CD8-positive, alpha-beta memory T cell (primary cell): ENCODE measurements at places on chromosomes 5 and 9. TPM values are rescaled to one million over a fixed set of nuclear protein-coding genes. Genes with fewer than 3 reads are reported as not detected.

GRCh38 chr9:92686954-92687353 is 17.0 kb upstream of the IPPK start:
- H3K27ac ChIP-seq, result no peak overlapping the region
- H3K27me3 ChIP-seq, result no peaks in the 10 kb centered on the region
- no peak for DNase-seq

DNA sequence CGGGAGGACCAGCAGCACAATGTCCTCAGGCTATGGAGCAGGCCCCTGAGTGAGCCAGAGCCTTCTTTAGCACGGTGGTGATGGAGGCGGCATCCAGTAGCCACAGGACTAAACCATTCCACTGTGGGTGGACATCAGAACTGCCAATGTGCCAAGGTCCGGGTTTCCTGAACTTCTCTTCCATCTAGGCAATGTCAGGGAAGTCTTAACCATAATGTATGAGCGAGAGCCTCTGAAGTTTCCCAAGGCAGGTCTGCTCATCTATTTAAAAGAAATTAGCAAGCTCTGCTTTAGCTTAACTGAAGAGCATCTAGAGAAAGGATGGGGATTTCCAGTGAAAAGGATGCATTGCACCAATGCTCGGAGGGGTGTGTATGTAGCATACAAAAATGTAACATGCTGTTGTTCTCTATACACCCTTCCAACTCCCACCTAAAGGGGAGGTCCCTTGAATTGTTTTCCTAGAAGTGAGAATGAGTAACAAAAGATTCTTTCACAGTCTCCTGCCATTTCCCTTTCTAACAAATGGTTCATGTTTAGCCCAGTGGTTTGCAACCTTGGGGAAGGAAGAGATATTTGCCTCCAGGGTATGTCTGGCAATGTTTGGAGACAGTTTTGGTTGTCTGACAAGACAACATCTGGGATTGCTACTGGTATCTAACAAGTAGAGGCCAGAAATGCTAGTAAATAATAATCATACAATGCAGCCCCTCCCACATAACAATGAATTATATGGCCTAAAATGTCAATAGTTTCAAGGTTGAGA is 6.1 kb upstream of the RXFP3 start:
- no peaks in the 10 kb centered on the region for H3K4me1 ChIP-seq
- H3K4me3 ChIP-seq, result no peak overlapping the region
- H3K27me3 ChIP-seq, result peaks cover 2% of the 10 kb centered on the region
- no peak for DNase-seq

The SYK gene
- 0.55 TPM for total RNA-seq

GRCh38 chr5:167489202-167489601 is 802.2 kb upstream of the WWC1 start:
- H3K27me3 ChIP-seq, result no peaks in the 10 kb centered on the region
- DNase-seq, result no peak
- H3K4me1 ChIP-seq, result no peaks in the 10 kb centered on the region
- no peak overlapping the region for H3K27ac ChIP-seq
- no peaks in the 10 kb centered on the region for H3K36me3 ChIP-seq

The INSL6 gene
- not detected for total RNA-seq

The KCNT1 gene
- not detected for total RNA-seq

GRCh38 chr9:135275163-135275562 is 187.7 kb downstream of the OLFM1 start:
- H3K36me3 ChIP-seq, result no peaks in the 10 kb centered on the region
- no peaks in the 10 kb centered on the region for H3K4me1 ChIP-seq
- DNase-seq, result no peak
- H3K27ac ChIP-seq, result no peak overlapping the region
- no peak overlapping the region for H3K4me3 ChIP-seq
- H3K27me3 ChIP-seq, result peaks cover 3% of the 10 kb centered on the region

The CA9 gene
- 0.75 TPM for total RNA-seq

GRCh38 chr5:76202182-76202581 is 119.0 kb downstream of the SV2C start:
- no peak overlapping the region for H3K27ac ChIP-seq
- no peaks in the 10 kb centered on the region for H3K27me3 ChIP-seq
- H3K36me3 ChIP-seq, result no peaks in the 10 kb centered on the region
- no peak for DNase-seq
- H3K4me1 ChIP-seq, result no peaks in the 10 kb centered on the region

DNA sequence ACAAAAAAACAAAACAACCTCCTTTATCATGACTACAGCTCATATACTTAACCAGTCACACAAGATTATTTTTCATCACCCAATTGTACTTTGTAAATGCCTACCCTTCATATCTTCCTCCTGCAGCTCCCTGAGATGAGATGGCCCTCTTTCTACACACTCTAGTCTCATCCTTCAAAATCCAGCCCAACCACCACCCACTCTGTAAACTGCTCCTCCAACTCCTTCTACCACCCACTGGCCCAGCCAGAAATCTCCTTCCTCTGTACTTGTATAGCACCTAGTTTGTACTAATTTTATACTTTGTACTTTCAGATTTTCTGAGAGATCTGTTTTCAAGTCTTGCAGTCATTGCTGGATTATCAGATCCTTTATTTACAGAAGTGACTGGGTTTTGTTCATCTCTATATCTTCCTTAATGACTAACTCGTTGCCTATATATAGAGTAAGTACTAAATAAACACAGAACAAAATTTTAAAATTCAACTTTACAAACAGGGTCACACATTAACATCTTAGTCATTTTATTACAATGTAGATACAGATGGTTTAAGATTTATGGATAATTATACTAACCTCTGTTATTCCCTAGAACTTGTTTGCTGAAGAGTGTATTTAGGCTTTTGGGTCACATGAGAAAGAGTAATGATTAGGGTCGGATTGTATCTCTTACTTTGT is 155.7 kb downstream of the NFIB start:
- H3K4me3 ChIP-seq, result no peak overlapping the region
- no peaks in the 10 kb centered on the region for H3K36me3 ChIP-seq
- no peak for DNase-seq
- no peaks in the 10 kb centered on the region for H3K27me3 ChIP-seq

DNA sequence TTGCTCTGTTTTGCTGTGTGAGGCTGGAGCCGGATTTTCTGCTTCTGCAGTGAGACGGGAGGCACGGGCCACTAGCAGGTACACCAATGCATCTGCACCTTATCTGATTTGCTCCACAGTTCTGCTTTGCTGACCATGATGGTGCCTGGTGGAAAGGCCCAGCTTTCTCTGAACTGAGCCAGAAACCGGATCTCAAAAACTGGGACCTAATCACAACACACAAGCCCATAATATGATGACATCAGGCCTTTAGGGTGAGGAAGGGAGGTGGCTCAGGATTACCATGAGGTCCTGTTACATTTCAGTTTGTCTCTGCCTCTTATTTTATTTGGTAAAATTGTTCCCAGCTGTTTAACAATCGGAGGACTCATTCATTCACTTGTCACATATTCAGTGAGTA is 49.8 kb downstream of the FGF1 start:
- no peaks in the 10 kb centered on the region for H3K36me3 ChIP-seq
- H3K4me1 ChIP-seq, result no peaks in the 10 kb centered on the region
- no peak for DNase-seq
- no peak overlapping the region for H3K4me3 ChIP-seq

GRCh38 chr9:99491408-99492158 is 269.5 kb downstream of the SEC61B start:
- no peak overlapping the region for H3K4me3 ChIP-seq
- H3K4me1 ChIP-seq, result no peaks in the 10 kb centered on the region
